Putamen (tissue), 1 donor: ENCODE measurements at places on chromosomes 16 and 17.
A peak's percentile ranks its signal among the peaks of the same experiment; 100 is the strongest.

- no peak for DNase-seq
Observed at GRCh38 chr16:17364319-17365210, 106.2 kb downstream of the XYLT1 start.

GRCh38 chr16:23842137-23842600 lies 6.4 kb downstream of the PRKCB start:
- DNase-seq: no peak

DNA sequence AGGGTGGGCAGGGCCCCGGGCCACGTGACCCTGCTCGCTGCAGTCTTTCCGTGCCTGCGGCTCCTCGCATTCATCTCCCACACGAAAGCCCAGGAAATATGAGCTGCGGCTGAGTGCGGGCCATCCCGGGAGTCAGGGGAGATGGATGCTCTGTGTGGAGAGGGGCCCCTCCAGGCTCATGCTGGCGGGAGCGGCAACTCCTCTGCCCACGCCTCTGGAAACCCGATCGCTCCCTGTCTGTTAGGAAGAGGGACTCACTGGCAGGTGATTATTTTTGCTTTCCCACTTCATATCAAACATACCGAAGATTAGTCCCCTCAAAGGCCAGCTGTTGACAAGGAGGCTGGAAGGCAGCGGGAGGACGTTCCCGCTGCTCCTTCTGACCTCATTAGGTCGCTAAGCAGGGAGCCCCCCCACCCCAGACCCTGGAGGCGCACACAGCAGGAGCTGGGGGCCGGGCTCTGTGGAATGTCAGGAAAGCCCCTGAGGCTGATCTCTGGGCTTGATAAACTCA lies 228.5 kb downstream of the FOXL1 start:
- no peak for DNase-seq

DNA sequence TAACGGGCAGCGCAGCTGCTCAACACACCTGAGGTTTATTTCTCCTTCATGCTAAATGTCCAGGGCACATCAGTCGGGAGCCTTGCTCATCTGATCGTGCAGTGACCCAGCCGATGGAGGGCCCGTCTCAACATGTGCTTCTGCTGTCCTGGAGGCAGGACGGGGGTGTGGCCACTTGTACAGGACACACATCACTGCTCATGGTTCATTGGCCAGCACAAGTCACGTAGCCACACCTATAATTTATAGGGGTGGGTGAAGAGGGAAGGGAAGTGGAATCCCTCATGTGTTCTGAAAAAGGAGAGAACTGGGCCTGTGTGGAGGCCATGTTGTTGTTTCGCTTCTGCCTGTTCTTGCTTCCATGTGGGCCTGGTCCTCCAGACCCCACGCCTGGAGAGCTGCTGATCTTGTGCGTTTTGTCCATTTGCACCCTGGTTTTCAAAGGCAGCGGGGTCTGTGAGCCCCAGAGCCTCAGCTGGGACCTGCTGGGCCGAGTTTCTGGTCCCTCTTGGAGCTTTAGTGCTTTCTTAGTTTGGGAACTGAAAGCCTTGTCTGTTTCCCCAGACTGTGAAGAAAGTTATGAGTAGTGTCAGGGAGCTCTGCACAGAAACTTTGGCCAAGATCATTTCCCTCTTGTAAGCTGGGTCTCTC lies 60.5 kb downstream of the CMIP start:
- no peak for DNase-seq

DNA sequence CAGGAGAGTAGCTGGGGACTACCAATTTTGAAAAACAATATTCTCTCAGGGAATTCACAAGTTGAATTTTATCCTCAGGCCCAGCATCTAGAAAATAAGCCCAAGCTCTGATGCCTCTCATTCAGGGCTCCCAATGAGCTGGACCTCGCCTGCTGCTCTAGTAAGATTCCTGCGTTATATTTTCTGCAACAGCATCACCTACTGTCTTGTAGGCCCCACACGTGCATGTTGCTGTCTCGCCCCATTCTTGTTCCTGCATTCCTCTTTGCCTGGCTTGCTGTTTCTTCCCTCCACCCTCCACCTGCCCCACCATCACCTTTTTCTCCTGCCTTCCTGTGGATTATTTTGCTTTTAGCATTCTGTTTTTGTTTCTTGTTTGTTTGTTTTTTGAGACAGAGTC lies 8.3 kb upstream of the ST6GALNAC2 start:
- DNase-seq: no peak

- DNase-seq: no peak
Observed at GRCh38 chr16:86257546-86257945, 252.8 kb upstream of the FOXF1 start.

- no peak for DNase-seq
Observed at GRCh38 chr16:18800293-18800692, 1.1 kb downstream of the ARL6IP1 start.

GRCh38 chr16:732936-733335 lies 6.0 kb downstream of the HAGHL start:
- DNase-seq: peak; percentile 66

GRCh38 chr17:68106085-68106484 lies 70.5 kb downstream of the KPNA2 start:
- no peak for DNase-seq

- DNase-seq: peak; percentile 35
Observed at GRCh38 chr16:79598348-79599181, 2.0 kb downstream of the MAF start.

GRCh38 chr17:73566905-73567782 lies 77.1 kb downstream of the SDK2 start:
- DNase-seq: no peak

- DNase-seq: no peak
Observed at GRCh38 chr16:14678748-14679497, 15.2 kb downstream of the PLA2G10 start.

DNA sequence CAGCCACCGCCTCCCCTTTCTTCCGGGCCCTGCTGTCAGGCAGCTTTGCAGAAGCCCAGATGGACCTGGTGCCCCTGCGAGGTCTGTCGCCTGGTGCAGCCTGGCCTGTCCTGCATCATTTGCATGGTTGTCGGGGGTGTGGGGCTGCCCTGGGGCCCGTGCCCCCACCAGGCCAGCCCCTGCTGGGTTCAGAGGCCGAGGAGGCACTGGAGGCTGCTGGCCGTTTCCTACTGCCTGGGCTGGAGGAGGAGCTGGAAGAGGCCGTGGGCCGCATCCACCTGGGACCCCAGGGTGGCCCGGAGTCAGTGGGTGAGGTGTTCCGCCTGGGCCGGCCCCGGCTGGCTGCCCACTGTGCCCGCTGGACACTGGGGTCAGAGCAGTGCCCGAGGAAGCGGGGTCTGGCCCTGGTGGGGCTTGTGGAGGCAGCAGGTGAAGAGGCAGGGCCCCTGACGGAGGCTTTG lies 5.5 kb upstream of the TGFB1I1 start:
- no peak for DNase-seq

GRCh38 chr17:3988297-3989040 lies 24.2 kb upstream of the ATP2A3 start:
- DNase-seq: no peak

DNA sequence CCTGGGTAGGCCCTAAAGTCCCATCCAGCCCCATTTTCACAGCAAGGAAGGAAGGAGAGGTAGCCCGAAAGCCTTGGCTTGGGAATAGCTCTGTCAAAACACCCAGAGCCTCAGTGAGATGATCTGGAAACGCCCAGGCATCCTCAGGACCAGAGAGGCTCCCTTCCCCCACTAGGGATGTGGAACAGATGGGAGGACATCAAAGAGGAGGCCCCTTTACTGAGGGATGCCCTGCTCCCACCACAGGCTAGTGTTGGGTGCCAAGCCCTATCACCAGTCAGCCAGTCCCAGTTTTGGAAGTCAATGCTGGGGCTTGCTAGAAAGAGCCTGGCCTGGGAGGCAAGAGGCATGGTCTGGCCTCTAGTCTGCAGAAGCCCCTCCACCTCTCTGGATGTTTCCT lies 4.7 kb downstream of the TPPP3 start:
- no peak for DNase-seq

DNA sequence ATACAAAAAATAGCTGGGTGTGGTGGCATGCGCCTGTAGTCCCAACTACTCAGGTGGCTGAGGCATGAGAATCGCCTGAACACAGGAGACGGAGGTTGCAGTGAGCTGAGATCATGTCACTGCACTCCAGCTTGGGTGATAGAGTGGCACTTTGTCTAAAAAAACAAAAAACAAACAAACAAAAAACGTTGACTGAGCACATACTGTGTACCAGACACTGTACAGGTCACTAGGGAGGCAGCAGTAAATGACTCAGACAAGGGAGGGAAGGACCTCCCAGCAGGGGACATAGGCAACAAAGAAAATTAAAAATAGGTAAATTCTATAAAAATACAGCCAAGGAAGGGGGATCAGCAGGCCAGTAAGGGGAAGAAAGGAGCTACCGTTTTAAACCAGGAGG lies 64.3 kb downstream of the SOCS1 start:
- DNase-seq: no peak

DNA sequence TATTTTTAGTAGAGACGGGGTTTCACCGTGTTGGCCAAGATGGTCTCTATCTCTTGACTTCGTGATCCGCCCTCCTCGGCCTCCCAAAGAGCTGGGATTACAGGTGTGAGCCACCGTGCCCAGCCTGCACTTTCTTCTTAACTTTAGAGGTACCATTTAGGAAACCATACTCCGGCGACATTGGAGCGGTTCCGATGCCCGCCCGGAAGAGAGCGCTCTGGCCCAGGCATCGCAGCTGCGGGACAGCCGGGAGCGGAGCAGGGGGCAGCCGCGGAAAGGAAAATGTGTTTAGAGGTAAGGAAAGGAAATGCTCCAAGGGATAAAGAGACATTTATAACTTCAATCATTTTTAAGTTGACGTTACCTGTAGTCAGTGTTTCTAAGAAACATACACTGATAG lies 6.0 kb upstream of the HS3ST3B1 start:
- DNase-seq: no peak

GRCh38 chr16:89094252-89094879 lies 714 bp downstream of the ACSF3 start:
- DNase-seq: no peak

- DNase-seq: peak; percentile 28
Observed at GRCh38 chr16:86681031-86681756, 102.8 kb downstream of the FOXL1 start.

DNA sequence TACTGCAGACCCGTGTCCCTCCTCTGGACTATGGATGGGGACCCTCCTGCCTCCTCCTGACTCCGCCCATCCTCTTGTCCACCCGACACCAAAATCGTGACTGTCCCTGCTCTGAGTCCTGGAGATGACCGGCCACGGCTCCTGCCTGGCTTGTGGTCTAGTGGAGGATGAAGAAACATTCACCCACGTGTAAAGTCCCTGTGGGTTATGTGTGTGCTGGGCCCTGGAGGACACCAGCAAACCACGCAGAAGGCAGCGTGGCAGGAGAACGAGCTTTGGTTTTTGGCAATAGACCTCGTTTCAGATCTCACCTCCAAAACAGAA lies 11.9 kb downstream of the SPNS2 start:
- DNase-seq: no peak

GRCh38 chr17:82400206-82400605 lies 17.9 kb upstream of the HEXD start:
- DNase-seq: no peak

GRCh38 chr16:47492428-47493377 lies 31.6 kb downstream of the PHKB start:
- peak; percentile 40 for DNase-seq

GRCh38 chr16:66934138-66934838 lies at the start of gene CIAO2B:
TSS of gene CIAO2B (minus strand) at chr16:66934402. CDS start at chr16:66934364, 38 bp downstream.
- DNase-seq: peak; percentile 86

DNA sequence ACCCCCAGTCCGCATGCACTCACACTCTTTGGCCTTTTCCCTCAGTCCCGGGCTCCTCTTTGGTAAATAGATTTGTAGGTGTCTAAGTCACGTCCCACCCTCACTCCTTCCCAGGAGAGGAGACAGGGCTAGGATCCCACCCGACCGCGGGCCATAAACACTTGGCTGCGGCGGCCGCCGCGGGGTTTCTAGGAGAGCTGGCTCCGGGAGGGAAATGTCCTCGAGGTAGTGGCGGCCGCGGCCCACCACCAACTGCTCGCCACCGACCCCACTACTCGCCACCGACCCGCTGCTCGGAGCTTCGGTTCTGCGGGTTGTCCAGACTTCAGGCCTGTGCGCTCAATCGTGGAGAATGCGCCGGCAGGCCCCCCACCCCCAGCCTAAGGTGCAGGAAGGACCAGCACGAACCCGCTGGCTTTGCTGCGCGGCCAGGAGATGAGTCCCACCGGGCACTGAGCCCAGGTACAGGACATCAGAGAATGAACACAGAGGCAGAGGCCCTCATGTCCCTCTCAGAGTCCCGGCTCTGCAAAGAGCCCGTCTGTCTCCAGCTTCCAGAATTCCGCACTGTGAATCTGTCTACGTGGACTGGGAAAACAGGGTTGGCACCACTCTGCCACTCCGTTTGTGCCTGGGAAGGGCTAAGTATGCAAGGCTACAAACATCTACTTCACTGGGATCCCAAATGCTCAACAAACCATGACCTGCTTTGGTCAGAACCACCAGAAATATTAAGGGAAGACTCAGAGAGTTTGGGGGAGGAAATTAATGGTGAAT lies 2.5 kb downstream of the PRAC2 start:
- DNase-seq: no peak

DNA sequence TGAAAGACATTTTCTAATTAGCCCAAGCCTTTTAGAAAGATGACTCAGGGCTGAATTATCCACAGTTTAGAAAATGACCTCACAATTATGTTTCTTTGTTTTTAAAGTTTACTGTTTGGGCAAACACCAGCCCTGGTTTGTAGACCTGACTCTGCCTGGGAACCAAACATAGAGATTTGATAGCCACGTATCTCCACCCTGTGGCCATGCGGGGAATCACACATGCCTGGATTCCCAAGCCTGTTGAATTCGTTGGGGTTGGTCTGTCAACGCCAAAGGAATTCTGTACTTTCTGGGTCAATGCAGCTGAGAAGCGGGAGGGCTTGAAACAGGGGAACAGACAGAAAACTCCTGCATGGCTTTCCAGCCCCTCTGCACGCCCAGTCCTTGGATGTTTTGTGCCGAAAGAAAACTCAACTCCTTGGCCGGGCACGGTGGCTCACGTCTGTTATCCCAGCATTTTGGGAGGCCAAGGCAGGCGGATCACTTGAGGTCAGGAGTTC lies 26.9 kb downstream of the CD300A start:
- peak; percentile 47 for DNase-seq

GRCh38 chr16:21953541-21953902 lies 361 bp downstream of the UQCRC2 start:
- DNase-seq: no peak

- no peak for DNase-seq
Observed at GRCh38 chr17:28985950-28986713, 19.7 kb downstream of the SEZ6 start.

- DNase-seq: no peak
Observed at GRCh38 chr17:7437950-7438614, 1.2 kb upstream of the FGF11 start.
